Right lung (tissue), 10 donors: ENCODE measurements at places on chromosomes 11 and 22. TPM values are rescaled to one million over a fixed set of nuclear protein-coding genes. Genes with fewer than 3 reads are reported as not detected.

DNA sequence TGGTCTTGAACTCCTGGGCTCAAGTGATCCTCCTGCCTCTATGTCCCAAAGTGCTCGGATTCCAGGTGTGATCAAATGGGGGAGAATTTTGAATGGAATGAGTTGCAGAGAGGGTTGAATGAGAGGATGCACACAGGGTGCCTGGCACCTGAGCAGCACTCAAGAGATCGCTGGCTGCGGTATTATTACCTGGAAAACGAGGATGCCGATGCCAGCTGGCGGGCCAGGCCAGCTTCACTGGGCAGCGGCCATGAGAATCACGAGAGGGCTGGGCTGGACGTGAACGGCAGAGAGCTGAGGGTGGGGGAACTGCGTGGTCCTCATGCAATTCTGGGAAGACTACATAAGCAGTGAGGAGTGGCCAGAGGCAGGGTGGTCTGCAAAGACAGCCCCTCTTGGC lies 2.9 kb downstream of the MGAT3 start:
- DNase-seq = no peak

- no peak for DNase-seq
These were observed 1.0 kb upstream of the DRD4 start for GRCh38 chr11:635945-636510.

DNA sequence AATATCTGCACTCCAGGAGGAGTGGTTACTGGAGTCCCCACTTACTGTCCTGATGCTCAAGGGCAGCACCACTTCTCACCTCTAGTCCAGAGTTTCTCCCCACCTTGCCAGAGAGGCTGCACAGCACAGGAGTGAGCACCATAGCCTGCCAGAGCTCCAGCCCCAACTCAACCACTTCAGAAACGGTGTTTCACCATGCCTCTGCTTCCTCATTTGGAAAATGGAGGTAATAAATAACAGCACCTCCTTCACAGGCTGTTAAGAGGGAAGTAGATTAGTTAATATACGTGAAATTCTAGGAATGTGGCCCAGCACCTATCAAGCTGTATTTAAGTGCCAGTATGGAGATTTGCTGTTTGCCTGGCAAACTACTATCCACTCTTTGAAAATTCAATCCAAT lies 63.0 kb downstream of the GALNT18 start:
- no peak for DNase-seq

DNA sequence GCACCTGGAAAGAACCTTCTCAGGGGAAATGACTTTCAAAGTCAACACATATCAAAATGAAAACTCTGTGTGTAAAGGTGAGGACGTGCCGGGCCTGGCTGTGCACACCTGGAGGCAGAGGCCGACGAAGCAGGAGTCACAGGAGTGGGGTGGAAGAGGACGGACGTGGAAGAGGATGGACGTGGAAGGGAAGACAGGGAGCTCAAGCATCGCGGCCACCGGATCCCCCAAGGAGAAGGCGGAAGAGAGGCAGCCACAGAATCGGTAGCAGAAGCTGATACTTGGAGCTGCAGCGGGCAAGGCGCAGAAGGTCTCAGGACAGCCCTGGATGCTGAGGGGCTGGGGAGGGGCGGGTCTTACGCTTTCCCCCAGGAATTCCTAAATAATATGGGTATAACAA lies 519.8 kb downstream of the BRD1 start:
- no peak for DNase-seq

DNA sequence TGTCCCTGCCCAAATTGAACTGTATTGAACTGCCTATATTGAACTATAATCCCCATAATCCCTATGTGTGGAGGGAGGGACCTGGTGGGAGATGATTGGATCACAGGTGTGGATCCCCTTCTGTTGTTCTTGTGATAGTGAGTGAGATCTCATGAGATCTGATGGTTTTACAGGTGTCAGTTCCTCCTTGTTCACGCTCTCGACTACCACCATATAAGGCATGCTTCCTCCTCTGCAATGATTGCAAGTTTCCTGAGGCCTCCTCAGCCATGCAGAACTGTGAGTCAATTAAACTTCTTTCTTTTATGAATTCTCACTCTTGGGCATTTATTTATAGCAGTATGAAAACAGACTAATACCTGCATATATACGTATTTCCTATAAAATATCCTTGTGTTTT lies 206.5 kb upstream of the PDGFD start:
- DNase-seq = no peak

DNA sequence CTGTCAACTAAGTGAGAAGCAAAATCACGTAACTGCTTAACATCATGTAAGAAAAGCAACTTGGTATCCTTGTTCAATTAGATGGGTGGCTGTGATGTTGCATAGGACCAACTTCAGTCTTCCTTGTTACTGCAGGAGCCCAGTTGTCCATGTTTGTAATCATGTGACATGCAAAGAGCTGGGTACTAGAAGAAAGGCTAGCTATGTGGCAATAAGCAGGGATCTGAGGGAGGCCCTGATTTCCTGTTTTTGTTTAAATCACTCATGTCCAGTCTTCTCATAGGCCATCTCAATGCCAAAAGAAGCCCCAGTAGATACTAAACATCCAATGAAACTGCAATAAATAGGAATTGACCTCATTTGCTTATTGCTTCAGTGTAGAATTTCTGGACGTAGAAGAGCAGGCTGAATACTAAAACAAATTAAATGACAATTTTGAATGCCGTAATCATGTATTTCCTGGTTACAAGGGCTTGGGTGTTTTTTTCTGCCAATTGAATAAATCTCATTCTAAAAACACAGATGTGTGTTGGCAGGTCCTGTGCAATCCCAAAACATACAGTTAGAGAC lies 140.8 kb upstream of the ARHGAP20 start:
- DNase-seq = no peak

- no peak for DNase-seq
These were observed 330.3 kb upstream of the PITPNB start for GRCh38 chr22:28249402-28249801.

- no peak for DNase-seq
These were observed 7.9 kb downstream of the NCF4 start for GRCh38 chr22:36868546-36869181.

DNA sequence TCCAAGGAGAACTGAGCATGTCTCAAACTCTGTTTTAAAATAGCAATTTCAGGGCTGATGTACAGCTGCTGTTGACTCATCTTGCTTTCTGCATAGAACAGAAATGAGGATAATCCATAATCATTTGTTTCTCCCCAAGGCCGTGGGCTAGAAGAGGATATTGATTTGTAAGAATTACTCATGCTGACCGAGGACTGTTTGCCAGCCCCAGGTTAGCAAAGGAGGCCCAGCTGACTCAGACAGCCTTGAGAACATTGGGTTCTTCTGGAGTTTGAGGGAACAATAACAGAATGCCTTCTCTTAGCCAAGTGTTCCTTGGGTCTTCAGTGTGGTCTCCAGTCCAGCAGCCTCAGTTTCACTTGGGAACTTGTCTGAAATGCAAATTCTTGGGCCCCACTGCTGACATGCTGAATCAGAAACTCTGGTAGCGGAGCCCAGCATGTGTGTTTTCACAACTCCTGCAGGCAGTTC lies 92.0 kb downstream of the ZC3H12C start:
- DNase-seq = no peak

- peak; percentile 35 for DNase-seq
These were observed 34.2 kb upstream of the FSHB start for GRCh38 chr11:30196400-30197206.

GRCh38 chr11:2470495-2470894 lies 25.7 kb downstream of the KCNQ1 start:
- DNase-seq = no peak

DNA sequence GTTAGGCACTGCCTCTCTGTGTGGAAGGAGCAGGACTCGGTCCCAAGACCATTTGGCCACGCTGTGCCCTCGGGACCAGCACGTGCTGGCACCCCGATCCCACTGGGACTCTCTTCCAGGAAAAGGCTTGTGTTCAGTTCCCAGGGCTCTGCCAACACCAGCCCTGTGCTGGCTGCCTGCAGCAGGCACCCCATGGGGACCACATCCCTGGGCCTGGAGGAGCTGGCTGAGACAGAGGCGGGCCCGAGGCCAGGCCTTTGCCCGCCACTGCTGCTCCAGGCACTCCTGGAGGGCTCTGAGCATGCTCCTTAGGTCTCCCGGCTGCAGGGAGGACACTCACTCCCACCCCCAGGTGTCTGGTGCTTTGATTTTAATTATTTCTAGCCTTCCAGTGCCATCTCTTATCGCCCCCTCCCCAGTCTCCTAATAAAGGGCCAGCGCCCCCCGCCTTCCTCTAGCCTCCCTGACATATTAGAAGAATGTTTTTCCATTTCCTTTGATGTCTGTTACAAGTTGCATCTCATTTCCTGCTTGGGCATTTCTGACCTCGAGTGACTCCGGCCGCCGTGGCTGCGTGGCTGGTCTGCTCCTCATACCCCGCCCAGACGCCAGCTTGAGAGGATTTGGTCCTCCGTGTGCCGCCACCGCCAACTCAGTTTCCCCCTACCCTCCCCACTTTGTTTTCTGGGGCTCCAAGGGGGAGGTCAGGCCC lies 14.4 kb downstream of the CDKN1C start:
- DNase-seq = no peak

DNA sequence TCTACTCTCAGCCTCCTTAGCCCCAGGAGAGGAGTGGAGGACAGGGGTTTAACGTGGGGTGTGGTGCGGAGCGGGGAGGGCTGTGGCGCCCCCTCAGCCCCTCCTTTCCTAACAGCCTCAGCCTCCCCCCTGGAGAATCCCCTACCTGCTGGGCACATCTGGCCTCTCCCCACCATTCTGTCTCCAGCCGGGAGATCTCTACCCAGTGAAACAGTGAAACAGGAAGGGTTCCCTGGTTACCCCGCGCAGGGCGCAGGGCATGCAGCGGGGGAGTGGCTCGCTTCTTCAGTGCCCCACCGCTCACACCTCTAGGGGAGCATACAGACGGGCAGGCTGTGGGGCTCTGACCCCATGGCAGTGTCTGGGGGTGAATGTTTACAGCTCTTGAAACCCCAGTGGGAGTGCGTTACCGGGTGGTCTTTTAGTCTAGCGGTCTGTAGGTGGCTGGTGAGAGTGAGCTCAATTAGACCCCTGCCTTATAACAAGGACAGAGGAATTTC lies 54.7 kb upstream of the CCDC188 start:
- DNase-seq = no peak

DNA sequence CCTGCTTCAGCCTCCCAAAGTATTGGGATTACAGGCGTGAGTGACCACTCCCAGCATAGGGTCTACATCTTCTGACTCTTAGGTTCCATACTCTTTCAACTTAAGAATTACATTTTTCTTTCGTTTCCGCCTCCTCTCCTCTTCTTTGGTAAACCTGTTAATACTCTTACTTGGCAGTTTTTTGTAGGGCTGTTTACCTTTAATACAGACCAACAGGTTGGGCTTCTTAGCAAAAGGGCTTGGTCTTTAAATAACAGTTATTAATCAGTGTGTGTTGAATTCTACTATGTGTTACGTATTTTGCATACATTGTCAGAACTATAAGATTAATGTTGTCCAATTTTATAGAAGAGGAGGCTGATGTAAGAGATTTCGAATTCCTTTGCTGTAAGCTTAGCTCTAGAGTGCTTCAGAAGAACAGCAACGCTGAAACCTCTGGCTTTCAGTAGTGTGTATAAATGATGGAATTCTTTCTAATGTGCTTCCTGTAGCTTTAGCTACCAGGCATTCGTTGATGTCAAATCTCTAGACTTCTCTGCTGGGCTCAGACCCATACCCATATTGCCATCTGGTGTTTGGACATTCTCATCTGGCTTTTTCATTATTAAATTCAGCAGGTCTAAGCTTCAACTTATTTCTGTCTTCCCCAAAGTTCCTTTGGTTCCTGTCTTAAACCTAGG lies 3.1 kb downstream of the FDX1 start:
- no peak for DNase-seq

GRCh38 chr22:48938741-48939140 lies 888.9 kb downstream of the BRD1 start:
- DNase-seq = no peak

DNA sequence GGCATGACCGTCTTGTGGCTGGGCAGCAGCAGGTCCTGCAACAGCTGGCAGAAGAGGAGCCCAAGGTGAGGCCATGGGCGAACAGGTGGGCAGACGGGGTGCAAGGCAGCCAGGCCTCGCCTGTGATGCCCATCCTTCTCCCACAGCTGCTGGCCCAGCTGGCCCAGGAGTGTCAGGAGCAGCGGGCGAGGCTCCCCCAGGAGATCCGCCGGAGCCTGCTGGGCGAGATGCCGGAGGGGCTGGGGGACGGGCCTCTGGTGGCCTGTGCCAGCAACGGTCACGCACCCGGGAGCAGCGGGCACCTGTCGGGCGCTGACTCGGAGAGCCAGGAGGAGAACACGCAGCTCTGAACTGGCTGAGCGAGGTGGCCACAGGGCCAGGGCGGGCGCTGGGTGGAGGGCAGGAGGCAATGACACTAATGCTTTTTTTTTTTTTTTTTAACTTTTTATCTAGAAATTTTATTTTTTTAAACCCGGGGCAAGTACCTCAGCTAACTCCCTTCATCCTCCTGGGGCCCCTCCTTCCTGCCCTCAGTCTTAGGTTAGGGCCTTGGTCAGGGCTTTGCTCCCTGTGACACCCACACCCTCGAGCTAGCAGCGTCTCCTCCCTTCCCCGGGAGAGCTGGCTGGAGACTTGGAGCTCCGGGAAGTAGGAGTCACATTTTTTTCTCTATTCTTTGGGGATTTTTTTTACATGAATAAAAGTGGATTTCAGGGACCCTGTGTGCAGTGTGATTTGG lies 16.0 kb downstream of the PLCB3 start:
- no peak for DNase-seq

GRCh38 chr11:87926250-87926970 lies 248.8 kb downstream of the RAB38 start:
- DNase-seq = no peak

DNA sequence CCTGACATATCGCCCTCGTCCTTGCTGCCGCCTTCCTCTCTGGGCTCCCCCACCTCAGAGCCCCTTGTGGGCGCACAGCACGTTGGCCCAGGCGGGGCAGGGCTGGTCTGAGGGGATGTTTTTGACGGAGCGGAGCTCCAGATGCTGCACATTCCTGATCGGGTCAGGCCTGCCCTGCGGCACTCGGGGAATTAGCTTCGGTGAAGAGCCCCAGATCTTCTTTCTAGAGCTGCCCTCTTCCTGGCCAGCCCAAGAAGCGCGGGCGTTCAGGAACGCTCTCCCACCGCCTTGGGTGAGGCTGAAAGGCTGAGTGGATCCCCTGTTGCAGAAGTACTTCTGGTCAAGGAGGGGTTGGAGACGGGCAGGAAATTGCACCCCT lies 12.1 kb downstream of the YPEL4 start:
- no peak for DNase-seq

GRCh38 chr11:118216621-118217481 lies 8.0 kb downstream of the JAML start:
- no peak for DNase-seq

- DNase-seq = no peak
These were observed 39.7 kb downstream of the ACAT1 start for GRCh38 chr11:108160970-108161566.

The MYRF gene
- 35.3 TPM for polyA plus RNA-seq

The CDC42EP2 gene
- 7.7 TPM for polyA plus RNA-seq

The IPO7 gene
- 72.5 TPM for polyA plus RNA-seq

The AHNAK gene
- polyA plus RNA-seq = 157 TPM

The APOL5 gene
- not detected for polyA plus RNA-seq

The BANF1 gene
- polyA plus RNA-seq = 305 TPM

The OR52N5 gene
- not detected for polyA plus RNA-seq

The OR10A4 gene
- not detected for polyA plus RNA-seq

The ARHGAP8 gene
- 23.4 TPM for polyA plus RNA-seq

The CALCB gene
- 0.23 TPM for polyA plus RNA-seq

The OR5A1 gene
- polyA plus RNA-seq = not detected

The NXPE2 gene
- polyA plus RNA-seq = 0.09 TPM

The RAB38 gene
- 19.4 TPM for polyA plus RNA-seq

The KLHL35 gene
- 1.4 TPM for polyA plus RNA-seq

The OR10A2 gene
- polyA plus RNA-seq = not detected

The OR51E2 gene
- 0.09 TPM for polyA plus RNA-seq

The LMO2 gene
- 38.4 TPM for polyA plus RNA-seq
